Lung (tissue), 17 donors: ENCODE measurements at places on chromosomes 3 and 15.

DNA sequence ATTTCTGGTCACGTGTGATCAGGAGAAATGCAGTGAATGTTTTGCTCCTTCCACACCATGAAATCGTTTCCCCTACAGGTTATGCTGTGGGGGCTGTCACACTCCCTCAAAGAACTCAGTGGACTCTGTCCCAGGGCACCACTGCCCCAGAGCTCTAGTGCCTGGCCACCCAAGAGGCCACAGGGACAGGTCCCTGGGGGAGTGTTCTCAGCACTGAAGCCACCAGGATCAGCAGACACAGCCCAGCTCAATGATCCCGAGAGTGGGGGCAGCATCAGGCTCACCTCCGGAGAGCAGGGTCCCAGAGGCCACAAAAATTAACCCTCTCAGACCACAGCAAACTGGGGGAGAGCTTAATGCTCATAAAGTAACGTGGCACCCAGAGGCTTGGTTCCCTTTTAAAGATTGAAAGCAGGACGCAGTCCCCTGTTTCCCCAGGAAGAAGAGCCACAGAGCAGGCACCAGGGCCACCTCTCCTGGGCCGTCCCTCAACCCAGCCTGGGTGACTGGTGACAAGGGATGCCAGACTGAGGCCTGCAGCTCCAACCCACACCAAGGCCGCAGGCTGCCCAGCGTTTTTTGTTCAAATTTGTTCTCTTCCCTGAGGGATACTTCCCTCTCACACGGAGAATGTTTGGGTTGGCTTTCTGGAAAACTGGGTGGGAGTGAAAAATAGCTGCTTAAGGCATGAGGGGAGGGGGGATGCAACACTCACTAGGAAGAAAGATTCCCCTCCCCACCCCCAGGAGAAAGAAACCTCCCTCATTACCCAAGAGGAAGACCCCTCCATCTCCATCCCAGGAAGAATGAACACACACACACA, 123.3 kb upstream of the IGF1R start:
- DNase-seq: no peak

DNA sequence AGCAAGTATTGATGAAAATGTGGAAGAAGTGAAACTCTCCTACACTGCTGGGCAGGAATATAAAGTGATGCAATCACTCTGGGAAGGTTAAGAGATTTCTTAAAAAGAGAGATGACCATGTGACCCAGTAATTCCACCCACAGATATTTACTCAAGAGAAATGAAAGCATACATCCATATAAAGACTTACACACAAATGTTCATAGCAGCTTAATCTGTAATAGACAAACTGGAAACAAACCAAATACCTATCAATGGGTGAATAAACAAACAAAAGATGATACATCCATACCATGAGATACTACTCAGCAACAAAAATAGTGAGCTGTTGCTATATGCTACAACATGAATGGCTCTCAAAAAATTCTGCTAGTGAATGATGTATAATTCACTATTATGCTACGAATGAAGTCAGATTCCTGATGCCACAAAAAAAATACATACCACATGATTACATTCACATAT, 463.3 kb downstream of the MAGI1 start:
- DNase-seq: no peak

DNA sequence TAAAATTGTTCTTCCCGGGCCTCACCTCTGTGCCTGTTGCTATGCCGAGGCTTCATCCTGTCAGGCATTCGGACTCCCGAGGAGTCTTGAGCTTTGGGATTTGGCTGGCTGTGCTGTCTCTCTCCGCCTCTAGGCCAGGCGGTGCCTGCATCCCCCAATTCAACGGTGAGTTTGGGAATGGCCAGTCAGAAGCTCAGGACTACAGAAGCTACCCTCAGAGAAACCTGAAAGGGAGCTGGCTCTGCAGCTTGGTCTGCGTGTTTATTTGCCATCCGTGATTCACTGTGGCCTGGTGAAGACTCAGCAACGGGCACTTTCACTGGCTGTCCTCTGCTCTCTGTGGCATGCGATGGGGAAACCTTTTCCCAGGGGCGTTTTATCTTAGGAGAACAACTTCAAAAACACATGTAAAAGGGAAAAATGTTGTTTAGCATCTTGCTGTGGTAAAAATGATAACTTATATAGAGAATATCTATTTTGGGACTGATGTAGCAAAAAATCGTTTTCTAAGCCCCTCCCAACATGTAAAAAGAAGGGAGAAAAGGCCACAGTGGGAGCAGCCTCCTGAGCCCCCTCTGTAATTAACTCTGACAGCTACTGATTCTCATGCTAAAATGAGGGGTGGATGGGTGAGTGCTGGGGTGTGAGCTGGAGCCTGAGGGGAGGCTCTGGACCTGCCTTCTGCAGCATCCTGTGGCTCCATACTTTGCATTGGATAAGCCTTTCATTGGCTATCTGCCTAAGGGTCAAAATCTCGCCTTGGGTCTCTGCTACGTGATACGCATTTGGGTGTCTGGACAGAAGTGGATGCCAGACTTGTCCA, 103.4 kb upstream of the KLHL25 start:
- no peak for DNase-seq

- DNase-seq: no peak
These were observed 128.3 kb upstream of the SEMA6D start for GRCh38 chr15:47588958-47589357.

- DNase-seq: no peak
These were observed 49.5 kb upstream of the PDZRN3 start for GRCh38 chr3:73674280-73674679.

DNA sequence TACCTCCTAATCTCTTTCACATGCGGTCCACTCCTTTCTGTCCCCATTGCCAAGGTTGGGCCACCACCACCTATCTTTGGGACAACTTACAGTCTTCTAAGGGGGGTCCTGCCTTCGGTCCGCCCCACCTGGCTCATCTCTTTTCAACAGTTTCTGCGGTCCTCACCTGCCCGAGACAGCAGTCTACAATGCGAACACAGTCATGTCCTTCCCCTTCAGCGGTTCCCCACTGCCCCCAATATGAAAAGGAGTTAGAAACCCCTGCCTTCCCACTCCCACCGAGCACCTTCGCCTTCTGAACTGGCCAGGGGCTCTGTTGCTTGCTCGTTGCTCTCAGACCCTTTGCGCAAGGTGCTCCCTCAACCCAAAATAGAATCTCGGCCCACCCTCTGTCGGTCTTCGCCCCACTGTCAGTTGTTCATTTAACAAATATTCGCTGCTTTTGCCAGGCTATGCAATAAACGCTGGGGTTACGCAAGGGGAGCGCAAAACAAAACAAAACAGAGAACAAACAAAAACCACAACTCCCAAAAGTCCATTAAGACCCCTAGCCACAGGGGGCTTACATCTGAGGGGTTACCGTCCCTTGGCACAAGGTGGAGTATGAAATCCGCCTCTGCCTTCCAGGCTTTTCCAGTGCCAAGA, 611 bp upstream of the FANCI start:
- DNase-seq: no peak

GRCh38 chr3:138412821-138413551, 21.4 kb upstream of the ESYT3 start:
- no peak for DNase-seq

DNA sequence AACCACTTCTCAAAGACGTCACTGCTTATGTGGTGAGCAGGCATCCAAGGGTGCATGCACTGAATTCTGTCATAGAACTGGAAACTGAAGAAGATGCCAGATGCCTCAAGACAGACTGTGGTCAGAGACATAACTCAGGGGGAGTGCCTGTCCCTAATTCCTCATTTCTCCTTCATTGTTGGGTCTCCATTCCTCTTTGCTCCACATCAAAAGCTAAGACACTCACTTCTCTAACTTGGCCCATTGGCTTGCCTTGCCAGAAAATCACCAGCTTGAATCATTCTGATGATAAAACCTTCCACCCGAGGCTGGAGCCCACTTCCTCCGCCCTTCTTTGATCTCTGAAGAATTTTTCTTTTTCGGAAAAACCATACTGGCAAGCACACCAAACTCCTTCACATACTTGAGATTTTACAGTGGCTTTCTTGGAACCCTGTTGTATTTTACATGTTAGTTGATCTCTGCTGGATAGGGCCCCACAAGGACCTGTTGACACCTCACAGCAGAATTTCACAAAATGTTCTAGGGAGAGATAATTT, 69.9 kb downstream of the COL8A1 start:
- DNase-seq: no peak

DNA sequence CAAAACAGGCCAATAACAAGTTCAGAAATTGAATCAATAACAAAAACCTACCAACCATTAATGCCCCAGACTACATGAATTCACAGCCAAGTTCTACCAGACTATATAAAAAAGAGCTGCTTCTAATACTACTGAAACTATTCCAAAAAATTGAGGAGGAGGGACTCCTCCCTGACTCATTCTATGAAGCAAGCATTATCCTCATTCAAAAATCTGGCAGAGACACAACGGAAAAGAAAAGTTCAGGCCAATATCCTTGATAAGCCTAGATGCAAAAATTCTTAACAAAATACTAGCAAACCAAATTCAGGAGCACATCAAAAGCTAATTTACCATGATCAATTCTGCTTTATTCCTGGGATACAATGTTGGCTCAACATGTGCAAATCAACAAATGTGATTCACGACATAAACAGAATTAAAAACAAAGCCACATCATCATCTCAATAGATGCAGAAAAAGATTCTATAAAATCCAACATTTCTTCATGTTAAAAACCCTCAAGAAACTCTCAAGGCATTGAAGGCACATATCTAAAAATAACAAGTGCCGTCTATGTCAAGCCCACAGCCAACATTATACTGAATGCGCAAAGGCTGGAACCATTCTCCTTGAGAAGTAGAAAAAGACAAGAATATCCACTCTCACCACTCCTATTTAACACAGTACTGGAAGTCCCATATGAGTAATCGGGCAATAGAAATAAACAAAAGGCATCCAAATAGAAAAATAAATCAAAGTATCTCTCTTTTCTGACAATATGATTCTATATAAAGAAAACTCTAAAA, 573.6 kb upstream of the GRM7 start:
- DNase-seq: no peak

- DNase-seq: no peak
These were observed 260.5 kb upstream of the ST8SIA2 start for GRCh38 chr15:92132982-92133755.

DNA sequence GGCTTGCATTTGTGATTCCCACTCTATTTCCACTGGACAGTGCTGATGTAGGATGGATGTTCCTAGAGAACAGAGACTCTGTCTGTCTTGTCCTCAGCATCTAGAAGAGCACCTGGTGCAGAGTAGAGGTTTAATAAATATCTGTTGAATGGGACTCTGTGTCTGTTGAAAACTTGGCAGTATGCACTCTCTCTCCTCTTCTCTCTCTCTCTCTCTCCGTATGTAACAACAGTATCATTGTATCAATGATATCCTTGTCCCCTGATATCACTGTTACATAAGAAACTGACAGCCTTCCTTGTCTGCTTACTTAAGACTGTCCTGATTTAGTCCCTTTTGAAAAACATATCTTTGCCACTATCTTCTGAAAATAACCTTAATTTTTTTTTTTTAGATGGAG, 24.3 kb upstream of the MGLL start:
- no peak for DNase-seq

GRCh38 chr3:159732172-159733111, 256.2 kb upstream of the IL12A start:
- peak; percentile 22 for DNase-seq

DNA sequence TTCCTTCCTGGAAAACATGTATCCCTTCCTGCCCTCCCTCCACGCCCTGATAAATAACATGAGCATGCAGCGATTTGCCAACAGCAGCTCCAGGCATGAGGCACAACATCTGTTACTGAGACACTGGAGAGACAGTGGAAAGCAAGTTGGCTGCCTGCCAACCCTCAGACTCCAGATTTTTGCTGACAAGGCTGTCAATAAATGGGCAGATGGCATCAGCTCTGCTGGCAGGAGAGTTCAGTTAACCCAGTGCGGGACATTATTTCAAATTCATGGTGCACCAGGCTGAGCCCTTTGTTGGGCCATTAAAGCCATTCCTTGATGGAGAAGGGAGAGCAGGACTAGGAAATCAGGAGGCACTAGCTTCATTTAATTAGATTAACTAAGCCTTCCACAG, 293.3 kb downstream of the MEX3B start:
- DNase-seq: peak; percentile 67

DNA sequence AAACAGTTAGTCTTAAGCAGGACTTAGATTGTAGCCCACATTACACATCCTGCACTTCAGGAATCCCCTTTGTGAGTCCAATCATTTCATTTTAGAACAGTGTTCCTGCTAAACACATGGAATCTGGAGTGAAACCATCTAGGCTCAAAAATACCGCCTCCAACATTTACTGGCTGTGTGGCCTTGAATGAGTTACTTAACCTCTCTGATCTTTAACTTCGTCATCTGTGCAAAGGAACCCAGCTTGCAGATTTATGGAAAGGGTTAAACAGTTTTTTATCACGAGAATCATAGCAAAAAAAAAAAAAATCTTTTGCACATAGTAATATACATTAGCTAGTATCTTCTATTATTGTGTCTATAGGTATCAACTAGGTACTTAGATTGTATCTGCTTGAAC, 8.0 kb upstream of the LRTM1 start:
- no peak for DNase-seq
